ENCODE measurements at places on chromosomes 5 and 9.

- DNase-seq = no peak
Observed at GRCh38 chr9:7258688-7259396, 501.1 kb downstream of the KDM4C start.

- no peak for DNase-seq
Observed at GRCh38 chr9:128714586-128715435, 9.1 kb downstream of the ZDHHC12 start.

- DNase-seq = peak; percentile 23
Observed at GRCh38 chr9:81529556-81530193, 159.7 kb downstream of the TLE1 start.

DNA sequence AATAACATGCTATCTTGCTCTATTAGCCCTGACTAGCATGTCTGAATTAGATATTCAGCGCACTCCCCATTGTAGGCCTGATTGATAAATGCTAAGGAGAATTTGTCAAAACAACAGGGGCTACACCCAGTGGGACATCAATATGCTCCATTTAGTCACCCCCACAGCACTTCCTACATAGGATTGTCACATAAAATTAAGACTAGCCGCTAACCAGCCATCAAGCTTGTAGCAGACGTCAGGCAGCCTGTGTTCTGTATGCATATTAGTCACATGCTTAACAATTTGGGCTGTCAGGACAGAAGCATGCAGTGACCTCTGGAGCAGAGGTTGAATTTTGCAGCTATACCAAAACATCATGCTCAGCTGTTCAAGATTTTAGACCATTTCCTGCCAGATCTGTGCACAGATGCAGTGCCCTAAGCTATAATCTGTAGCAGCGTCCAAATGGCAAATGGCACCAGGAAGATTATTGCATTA lies 197.4 kb upstream of the ISL1 start:
- no peak for DNase-seq

GRCh38 chr9:138073808-138074207 lies 196.2 kb downstream of the CACNA1B start:
- no peak for DNase-seq

DNA sequence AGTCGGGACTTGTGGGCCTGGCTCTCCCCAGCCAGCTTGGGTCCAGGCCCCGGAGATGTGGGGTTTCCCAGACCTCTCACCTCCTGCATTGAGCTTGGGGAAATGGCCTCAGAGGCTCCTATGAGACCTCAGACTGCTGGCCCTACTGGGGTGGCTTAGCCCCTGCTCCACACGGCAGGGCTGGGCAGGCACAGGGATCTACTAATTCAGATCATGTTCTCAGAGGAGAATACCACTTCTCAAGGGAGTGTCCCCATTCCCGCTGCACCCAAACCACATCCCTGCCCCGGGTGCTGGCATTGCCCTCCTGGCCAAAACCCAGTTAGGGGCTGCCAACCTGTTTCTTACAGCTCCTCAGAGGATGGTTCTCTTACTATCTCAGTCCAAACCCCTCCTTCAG lies 82.1 kb upstream of the LMX1B start:
- no peak for DNase-seq

GRCh38 chr9:37034305-37034937 lies 353 bp upstream of the PAX5 start:
- DNase-seq = peak; percentile 41

DNA sequence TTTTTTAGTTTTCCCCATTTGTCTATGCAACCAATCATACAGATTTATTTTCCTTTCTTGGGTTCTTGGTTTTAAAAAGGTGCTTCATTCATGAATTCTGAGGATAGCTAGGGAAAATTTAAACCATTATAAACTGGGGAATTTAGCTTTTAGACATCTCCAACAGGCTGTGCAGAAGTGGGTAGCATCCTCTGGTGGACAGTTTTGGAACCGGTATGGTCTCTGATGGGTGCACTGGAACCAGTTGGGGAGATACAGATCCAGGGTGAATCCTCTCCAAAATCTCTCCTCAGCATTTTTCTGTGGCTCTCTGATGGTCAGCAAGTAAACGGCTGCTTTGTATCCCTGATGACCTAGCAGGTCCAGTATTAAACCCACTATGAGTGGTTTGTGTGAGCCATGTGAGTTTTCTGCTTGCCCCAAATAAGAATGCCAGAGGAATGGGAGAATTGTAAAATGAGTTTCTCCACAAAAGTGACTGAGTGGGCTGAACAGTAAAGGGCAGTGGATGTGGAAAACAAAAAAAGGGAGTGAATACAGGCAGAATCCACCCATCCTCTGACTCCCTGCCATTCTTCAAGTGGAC lies 9.1 kb upstream of the DNAJC25 start:
- DNase-seq = peak; percentile 71

GRCh38 chr9:70080481-70081119 lies 37.0 kb downstream of the MAMDC2 start:
- DNase-seq = peak; percentile 54

All from AG08396 (cell line).